A549 treated with GW870086 at 1 μM for 4 hours (cell line): ENCODE measurements at places on chromosomes 7 and 10. TPM values are rescaled to one million over a fixed set of nuclear protein-coding genes. Genes with fewer than 3 reads are reported as not detected.

CNPY1 gene
- total RNA-seq: not detected in 5 replicates

PNLIPRP2 gene
- total RNA-seq: 0.09 TPM in 1 of 5 replicates, not detected in the others

STEAP4 gene
- 0.02 TPM in 1 of 5 replicates, not detected in the others for total RNA-seq

UCMA gene
- total RNA-seq: not detected in 5 replicates

FRAT2 gene
- 5.1 to 7.9 TPM (median 7.6 TPM) in 5 replicates for total RNA-seq

AQP1 gene
- 0.30 to 0.53 TPM (median 0.44 TPM) in 5 replicates for total RNA-seq

CALCR gene
- not detected in 5 replicates for total RNA-seq

ZNF239 gene
- 1.7 to 2.5 TPM (median 2.3 TPM) in 5 replicates for total RNA-seq

FAM237B gene
- not detected in 5 replicates for total RNA-seq

MALRD1 gene
- not detected in 5 replicates for total RNA-seq

SPDYE2 gene
- total RNA-seq: not detected in 5 replicates

CLEC5A gene
- total RNA-seq: not detected in 5 replicates

ENKUR gene
- total RNA-seq: 0.12 to 0.29 TPM (median 0.21 TPM) in 5 replicates

SP8 gene
- not detected in 5 replicates for total RNA-seq

FBXW4 gene
- 17.4 to 22.7 TPM (median 20.1 TPM) in 5 replicates for total RNA-seq

VGF gene
- 12.8 to 27.7 TPM (median 17.7 TPM) in 5 replicates for total RNA-seq

AGR3 gene
- total RNA-seq: not detected in 5 replicates

PDE6C gene
- not detected in 5 replicates for total RNA-seq

HOXA3 gene
- 3.4 to 7.7 TPM (median 6.4 TPM) in 5 replicates for total RNA-seq

HOXA4 gene
- total RNA-seq: 1.2 to 2.2 TPM (median 1.9 TPM) in 5 replicates

CTBP2 gene
- total RNA-seq: 112 to 130 TPM (median 123 TPM) in 5 replicates

SGCE gene
- 47.9 to 55.9 TPM (median 50.2 TPM) in 5 replicates for total RNA-seq
